ENCODE measurements at places on chromosomes 4 and X.

GRCh38 chr4:77197831-77198230 is 40.8 kb downstream of the CCNG2 start:
- no peak for DNase-seq

DNA sequence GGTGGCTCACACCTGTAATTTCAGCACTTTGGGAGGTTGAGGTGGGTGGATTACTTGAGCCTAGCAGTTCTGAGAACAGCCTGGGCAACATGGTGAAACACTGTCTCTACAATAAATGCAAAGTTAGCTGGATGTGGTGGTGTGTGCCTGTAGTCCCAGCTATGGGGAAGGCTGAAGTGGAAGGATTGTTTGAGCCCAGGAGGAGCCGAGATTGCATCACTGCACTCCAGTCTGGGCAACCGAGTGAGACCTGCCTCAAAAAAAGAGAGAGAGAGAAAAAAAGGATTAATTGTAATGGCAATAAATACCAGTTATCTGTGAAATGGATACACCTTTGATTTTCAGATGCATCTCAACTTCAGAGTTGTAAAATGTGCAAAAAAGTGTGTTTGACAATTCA is 58.8 kb downstream of the SPRY1 start:
- DNase-seq, result no peak

DNA sequence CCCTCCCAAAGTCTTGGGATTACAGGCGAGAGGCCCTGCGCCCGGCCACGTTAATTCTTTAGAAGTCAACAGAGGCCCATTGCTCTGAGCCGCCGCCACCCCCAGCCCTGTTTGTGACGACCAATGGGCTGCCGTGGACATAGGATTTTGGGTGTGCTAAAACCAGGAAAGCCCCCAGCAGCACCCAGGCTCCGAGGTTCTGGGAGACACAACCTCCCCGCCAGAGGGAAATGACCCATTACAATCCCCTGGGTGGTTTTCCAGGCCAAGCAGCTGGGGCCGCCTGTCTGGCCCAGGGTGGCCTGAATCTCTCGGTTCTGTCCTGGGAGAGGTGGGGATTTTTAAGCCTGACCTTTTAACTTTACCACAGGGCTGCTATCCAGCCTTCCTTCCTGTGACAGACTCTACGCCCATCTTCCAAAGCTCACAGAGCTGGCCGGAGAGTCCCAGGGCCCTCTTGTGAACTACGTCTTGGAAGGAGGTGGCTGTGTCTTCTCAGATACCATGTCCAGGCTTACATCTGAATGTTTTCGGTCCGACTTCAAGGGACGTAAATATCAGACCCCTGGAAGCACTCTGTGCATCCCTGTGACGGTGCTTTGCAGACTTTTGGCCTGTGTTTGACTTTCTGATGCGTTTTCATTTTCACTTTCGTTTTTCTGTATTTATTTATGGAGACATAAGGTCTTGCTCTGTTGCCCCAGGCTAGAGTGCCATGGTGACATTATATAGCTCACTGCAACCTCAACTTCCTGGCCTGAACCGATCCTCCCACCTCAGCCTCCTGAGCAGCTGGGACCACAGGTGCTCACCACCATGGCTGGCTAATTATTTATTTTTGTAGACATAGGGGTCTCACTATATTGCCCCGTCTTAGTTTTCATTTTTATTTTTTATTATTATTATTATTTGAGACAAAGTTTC is 36.0 kb downstream of the P2RY8 start:
- DNase-seq, result peak; percentile 55

DNA sequence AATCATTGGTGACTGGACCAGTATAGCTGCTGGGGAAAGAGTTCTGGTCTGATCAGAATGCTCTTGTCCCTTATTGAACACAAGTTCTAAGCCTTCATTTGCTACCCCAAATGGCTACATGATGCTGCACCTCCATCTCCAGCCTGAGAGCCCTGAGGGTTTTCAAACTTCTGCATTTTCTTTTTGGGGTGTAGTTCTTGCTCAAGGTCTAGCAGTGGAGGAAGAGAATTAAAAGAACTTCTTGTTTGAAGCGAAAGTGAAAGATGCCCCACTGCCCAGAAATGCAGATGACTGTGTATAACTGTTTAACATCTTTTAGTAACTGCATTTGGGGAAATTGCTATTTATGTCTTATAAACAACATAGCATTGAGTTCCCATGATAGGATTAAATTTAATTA is 38.5 kb downstream of the LAMTOR3 start:
- peak; percentile 18 for DNase-seq

- no peak for DNase-seq
Observed at GRCh38 chr4:24650849-24651640, 66.7 kb upstream of the DHX15 start.

DNA sequence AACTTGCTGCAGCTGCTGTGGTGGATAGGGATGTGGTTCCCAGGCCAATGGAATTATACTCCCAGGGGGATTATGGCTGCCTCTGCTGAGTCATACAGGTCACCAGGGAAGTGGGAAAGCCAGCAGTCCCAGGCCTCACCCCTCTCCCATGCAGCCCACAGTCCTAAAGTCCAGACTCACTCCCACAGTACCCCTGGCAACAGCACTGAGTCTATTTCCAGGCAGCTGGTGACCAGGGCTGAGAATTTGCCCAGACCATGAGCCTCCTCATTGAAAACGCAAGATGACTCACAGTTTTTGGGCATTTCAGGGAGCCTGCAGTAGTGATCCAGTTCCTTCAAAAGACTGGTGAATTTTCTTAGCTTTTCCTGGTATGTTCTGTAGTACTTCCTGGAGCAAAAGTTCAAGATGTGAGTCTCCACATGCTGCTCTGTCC is 137.6 kb downstream of the NPNT start:
- DNase-seq, result no peak

- peak; percentile 19 for DNase-seq
Observed at GRCh38 chr4:68175562-68176155, 46.0 kb upstream of the TMPRSS11F start.

- DNase-seq, result no peak
Observed at GRCh38 chr4:77913348-77913747, 50.7 kb downstream of the MRPL1 start.

DNA sequence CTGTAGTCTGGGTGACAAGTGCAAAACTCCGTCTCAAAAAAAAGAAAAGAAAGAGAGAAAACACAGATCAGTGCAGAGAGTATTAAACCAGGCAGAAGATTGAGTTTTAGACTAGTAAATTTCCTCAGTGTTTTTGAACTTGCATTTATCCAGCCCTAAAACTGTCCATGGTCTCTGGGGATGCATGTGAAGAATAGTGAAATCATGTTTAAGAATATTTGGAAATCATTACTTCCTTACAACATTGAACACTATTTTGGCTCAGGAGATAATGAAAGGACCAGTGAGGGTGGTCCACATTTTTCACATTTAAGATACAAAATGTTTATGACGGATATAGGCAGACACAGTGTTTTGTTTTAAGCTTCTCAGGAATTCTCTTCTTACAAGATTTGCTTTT is 195.8 kb upstream of the RASGEF1B start:
- no peak for DNase-seq

DNA sequence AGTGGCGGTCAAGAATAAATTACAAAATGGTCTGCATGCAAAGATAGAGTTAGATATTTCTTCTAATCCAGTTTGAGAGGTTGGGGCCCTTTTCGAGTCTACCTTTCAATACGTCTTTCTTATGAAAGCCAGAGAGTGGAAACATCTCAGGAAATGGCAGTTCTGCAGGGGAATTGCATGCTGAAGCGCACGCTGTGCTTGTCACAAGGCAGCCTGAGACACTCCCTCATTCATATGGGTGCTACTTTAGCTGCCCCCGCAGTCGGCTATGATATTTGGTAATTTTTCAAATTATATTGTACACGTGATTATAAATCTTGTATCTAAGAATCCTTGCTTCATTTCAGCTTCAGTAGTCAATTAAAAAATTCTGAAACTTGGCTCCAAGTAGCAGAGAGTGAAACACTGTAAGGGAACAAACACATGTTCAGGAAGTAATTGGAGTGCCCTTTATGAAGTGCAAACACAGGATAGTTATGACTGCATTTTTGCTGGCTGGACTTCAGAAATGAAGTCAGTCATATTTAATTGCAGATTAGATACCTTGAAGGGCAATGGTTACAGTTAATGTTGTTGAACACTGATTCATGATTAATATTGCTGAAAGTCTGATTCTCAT is 145.5 kb upstream of the NAP1L5 start:
- no peak for DNase-seq

- no peak for DNase-seq
Observed at GRCh38 chr4:113555868-113556267, 205.7 kb downstream of the CAMK2D start.

GRCh38 chr4:173333658-173334084 is 487 bp downstream of the HMGB2 start:
- DNase-seq, result peak; percentile 53

DNA sequence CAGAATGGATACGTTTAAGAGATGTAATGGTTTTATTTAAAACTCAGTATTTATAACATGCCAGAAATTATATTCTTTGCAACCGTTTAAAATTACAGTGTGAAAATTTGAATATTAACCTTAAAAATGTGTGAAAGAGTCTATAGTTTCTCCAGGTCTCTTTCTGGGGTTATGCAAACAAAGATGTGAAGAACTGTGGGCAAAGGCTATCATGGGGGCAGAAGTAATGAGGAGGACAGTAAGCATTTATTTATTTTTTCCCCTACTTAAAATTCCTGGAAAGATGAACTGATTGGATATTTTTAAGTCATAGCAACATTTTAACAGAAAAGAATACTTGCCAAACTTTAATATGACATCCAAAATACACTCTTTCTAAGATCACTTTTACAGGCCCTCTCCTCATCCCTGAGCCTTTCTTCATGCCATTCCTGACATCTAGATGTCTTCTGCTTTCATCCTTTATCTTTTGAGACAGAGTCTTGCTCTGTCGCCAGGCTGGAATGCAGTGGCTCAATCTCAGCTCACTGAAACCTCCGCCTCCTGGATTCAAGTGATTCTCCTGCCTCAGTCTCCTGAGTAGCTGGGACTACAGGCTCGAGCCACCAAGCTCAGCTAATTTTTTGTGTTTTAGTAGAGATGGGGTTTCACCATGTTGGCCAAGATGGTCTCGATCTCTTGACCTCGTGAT is 46.1 kb downstream of the TMEM131L start:
- DNase-seq, result no peak

DNA sequence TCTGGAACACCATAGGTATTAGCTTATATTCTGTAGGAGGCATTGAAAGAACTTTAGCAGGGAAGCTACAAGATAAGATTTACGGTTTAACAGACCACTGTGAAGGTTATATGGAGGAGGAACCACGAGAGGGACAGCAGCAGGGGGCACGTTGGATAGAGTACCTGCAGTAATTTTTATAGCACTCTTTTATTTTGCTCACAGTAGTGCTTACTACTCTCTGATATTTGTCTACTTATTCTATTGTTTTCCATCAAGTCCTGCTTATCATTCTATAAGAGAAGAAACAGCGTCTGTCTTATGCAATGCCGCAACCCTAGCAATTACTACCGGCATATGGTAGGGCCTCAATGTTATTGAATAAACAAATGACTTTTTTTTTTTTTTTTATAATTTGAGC is 122.5 kb downstream of the PCDH7 start:
- no peak for DNase-seq

Data from CD4-positive, alpha-beta T cell treated with Interleukin-1 beta for 1 hour (primary cell).